GM18507 (cell line): ENCODE measurements at places on chromosomes 5 and 9.
A peak's percentile ranks its signal among the peaks of the same experiment; 100 is the strongest.

GRCh38 chr5:159864885-159865691 is 51.2 kb upstream of the ADRA1B start:
- DNase-seq = peak; percentile 22

DNA sequence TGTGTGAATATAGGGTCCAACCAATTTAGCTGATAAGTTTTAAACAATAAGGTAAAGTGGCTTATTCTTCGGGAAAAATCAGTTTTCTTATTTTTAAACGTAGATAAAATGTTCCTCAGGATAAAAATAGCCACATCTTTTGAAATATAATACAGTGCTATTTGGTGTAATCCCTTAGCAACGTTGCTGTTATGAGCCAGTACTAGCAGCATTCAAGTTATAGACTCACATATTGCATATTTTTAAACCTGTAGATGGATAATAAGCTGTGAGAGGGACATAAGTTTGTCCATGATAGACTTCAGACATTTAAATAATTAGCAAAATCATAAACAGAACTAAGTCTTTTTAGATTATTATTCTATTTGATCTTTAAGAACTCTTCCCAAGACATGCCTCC is 6.3 kb downstream of the PDE4D start:
- DNase-seq = no peak

DNA sequence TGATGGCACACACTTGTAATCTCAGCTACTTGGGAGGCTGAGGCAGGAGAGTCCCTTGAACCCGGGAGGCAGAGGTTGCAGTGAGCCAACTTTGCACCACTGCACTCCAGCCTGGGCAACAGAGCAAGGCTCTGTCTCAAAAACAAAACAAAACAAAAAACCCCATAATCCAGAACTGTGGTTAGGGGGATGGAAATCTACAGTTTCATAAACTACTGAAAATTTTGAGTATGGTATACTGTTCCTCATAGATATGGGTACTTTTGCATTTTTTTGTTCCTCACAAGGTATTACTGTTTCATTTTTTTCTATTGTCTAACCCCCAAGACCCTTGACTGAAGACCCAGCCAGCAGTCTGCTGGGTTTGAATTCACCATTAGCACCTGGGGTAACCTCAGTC is 52.2 kb upstream of the MAP3K1 start:
- no peak for DNase-seq

GRCh38 chr9:83582029-83582428 is 40.9 kb upstream of the IDNK start:
- DNase-seq = no peak

DNA sequence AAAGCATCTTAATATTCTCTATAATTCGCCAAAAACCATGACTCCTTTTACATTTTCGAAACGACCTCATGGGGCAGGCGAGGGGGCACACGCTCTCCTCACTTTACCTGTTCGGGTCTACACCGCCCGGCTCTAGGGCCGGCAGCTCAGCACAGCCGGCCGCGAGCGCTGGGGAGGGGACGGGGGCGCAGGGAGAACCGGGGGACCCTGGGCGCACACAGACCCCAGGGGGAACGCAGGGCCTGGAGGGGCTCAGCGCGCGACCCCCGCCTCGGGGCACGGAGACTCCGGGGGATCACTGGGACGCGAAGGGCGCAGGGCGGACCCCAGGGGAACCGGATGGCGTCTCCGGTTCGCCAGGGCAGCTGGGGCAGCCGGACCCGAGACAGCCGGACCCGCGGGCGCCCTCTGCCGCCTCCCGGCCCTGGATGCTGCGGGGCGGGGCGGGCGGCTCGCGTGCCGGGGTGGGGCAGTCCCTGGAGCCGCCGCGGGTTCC is at the start of gene AHRR:
TSS of gene AHRR (plus strand) at position 485 of the 496 bp plus-strand sequence. CDS start 22,189 bp downstream, outside the sequence.
- peak; percentile 73 for DNase-seq

- no peak for DNase-seq
Observed at GRCh38 chr9:37262410-37262809, 142.0 kb downstream of the ZCCHC7 start.

DNA sequence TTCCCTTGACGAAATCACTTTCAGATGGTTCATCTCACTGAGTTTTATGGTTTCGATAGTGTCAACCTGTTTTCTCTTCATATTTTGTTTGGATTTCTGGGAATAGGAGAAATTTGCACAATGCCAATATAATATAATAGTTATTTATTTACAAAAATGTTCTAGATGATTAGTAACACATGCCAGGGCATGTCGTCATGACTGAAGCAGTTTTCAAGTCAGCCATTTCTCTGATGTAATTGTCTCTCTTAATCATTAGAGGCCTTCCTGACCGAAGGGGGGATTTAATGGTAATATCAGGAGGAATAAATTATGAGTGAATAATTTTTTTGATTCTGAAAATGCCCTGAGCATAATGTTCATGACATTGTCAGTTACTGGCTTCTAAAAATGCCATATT is 246.5 kb upstream of the ATP10B start:
- no peak for DNase-seq

DNA sequence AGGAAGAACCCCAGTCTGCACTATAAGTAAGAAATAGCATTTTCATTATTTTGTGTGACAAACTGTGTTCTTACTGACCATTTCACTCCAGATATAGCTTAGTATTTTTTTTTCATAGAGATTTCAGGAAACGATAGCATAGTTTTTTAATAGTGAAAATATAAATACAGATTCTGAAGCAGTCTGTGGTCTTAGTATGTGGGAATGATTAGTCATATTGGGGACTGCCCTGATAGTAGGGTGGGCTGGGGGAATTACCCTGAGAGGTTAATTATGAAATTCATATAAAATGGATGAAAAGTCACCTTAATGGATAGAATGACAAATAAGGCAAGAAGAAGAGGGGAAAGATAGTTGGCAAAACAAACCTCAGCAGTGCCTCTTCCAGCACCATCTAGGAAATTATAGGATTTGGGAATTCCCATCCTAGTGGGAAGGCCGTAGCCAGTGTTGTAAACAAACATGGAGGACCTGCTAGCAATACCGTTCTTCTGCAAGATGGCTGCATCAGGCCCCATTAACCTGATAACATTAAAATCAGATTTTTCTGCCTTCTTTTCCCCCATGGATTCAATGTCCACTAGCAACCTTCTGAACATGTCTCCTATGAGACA is 23.7 kb upstream of the NR3C1 start:
- DNase-seq = no peak

- no peak for DNase-seq
Observed at GRCh38 chr5:181149355-181149754, 2.0 kb downstream of the OR2V2 start.

DNA sequence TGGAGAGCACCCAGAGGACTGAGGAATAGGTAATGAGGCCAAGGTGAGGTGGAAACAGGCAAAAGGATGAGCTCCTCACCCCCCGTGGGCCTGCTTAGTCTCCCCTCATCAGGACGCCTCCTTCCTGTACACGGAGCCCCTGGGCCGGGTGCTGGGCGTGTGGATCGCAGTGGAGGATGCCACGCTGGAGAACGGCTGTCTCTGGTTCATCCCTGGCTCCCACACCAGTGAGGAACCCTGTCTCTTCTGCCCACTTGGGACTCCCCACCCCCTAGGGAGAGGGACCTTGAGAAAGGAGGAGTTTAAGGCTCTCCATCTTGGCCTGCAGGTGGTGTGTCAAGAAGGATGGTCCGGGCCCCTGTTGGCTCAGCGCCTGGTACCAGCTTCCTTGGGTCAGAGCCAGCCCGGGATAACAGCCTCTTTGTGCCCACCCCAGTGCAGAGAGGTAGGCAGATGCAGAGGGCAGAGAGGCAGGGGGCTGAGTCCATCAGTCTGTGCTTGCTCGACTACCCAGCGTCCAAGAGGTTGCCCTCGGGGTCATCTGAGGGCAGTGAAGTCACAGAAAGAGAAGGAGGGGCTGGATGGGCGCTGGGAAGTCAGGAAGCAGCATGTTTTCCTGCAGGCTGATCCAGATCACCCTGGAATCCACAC is 7.0 kb downstream of the DOLK start:
- DNase-seq = no peak

- DNase-seq = no peak
Observed at GRCh38 chr5:36664766-36665165, 58.4 kb downstream of the SLC1A3 start.

- DNase-seq = no peak
Observed at GRCh38 chr9:90099262-90099963, 494.6 kb downstream of the GADD45G start.

GRCh38 chr5:67992923-67993322 is 222.6 kb upstream of the PIK3R1 start:
- no peak for DNase-seq

- no peak for DNase-seq
Observed at GRCh38 chr9:88028338-88028737, 54.0 kb upstream of the CDK20 start.

DNA sequence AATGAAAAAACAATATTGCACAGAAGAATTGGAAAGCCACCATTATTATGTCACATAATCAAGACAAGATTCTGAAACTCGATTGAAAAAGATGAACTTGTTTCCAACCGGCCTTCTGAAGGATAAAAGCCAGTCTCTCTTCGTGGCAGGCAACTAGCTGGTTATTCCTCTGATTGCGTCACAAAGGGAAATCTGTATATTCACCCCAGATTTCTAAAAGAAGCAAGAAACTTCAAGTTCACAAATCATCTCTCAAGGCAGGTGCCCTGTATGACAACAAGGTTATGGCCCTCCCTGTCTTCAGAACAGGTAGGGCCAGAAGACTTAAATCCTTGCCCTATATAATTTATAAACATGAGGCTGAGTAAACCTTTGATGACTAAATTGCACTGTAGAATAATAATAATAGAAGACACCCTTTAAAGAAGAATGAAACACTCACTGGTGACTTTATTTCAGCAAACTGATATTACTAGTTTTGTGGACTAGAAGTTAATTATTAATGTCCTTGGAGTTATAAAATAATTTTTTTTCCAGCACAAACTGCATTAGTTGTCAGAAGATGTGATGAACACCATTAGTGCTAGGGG is 2.9 kb upstream of the KLF4 start:
- no peak for DNase-seq

GRCh38 chr9:126664900-126665643 is 51.3 kb downstream of the LMX1B start:
- DNase-seq = no peak
